NCI-H2171 (cell line): ENCODE measurements at places on chromosomes 11 and 22.

DNA sequence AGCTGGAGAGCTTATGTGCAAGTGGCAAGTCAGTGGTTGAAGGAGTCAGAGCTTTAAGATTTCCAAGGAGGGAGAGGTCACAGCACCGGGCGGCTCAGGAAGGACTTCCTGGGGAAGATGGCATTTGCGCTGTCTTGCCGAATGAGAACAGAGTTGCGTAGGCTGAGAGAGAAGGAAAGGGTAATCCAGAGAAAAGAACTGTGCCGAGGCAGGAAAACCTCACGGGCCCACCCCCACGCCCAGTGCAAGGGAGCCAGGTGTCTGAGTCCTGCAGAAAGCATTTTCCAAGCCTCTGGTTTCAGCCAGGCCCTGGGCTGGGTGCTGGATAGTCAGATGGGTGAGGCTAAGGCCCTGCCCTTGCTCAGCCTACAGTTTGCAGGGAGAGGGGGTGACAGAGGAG, 3.2 kb upstream of the AP1B1 start:
- DNase-seq: no peak

DNA sequence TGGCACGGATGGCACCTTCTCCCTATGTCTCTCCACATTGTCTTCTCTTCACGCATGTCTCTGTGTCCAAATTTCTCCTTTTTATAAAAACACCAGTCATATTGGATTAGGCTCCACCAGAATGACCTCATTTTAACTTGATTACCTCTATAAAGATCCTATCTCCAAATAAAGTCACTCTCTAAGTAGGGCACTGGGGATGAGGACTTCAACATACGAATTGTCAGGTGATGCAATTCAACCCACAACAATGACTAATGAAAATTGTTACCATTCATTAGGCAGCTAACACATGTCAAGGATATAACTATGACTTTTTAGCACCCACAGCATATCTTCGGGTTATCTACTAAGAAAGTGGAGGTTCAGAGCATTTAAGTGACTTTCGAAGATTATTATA, 55.5 kb upstream of the USP47 start:
- no peak for DNase-seq

- no peak for DNase-seq
These were observed 42.6 kb downstream of the ST14 start for GRCh38 chr11:130202009-130202817.

- no peak for DNase-seq
These were observed 539.6 kb upstream of the LRRC4C start for GRCh38 chr11:41999066-41999465.

DNA sequence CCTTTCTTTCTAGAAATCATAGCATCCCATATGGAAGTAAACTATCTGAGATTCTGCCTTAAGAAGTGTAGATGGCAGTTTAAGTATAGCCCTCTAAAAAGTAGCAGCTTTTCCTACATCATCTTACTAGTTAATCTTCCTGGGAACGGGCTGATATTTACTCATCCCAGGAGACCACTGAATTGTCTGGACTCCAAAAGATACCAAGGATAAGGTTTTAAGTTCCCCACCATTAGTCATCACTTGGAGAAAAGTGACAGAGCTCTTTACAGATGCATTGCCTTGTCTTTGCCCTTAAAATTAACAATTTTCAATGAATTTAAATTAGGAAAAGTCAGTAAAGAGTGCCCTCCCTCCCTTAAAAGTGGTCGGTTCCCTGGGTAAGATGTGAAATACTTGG, 129.5 kb downstream of the MAML2 start:
- no peak for DNase-seq

GRCh38 chr11:119672597-119672996, 56.4 kb downstream of the NECTIN1 start:
- DNase-seq: no peak

- no peak for DNase-seq
These were observed 2.4 kb downstream of the CHEK1 start for GRCh38 chr11:125627236-125627910.

DNA sequence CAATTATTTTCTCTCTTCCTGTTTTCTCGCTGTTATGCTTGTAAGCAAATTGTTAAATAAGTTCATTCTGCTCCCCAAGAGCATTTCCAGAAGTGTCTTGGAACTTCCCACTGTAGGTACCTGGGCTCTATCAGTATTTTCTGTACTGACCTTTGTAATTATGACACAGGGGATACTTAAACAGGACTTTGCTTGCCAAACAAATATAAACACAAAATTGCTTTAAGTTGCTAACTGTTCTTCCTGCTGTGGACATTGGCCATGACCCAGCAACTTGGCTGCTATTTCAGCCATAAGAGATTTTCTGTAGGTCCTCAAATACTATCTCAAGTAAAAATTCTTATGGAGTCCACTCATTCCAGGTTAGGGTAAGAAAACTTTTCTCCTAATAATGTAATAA, 30.1 kb downstream of the SYT9 start:
- no peak for DNase-seq

DNA sequence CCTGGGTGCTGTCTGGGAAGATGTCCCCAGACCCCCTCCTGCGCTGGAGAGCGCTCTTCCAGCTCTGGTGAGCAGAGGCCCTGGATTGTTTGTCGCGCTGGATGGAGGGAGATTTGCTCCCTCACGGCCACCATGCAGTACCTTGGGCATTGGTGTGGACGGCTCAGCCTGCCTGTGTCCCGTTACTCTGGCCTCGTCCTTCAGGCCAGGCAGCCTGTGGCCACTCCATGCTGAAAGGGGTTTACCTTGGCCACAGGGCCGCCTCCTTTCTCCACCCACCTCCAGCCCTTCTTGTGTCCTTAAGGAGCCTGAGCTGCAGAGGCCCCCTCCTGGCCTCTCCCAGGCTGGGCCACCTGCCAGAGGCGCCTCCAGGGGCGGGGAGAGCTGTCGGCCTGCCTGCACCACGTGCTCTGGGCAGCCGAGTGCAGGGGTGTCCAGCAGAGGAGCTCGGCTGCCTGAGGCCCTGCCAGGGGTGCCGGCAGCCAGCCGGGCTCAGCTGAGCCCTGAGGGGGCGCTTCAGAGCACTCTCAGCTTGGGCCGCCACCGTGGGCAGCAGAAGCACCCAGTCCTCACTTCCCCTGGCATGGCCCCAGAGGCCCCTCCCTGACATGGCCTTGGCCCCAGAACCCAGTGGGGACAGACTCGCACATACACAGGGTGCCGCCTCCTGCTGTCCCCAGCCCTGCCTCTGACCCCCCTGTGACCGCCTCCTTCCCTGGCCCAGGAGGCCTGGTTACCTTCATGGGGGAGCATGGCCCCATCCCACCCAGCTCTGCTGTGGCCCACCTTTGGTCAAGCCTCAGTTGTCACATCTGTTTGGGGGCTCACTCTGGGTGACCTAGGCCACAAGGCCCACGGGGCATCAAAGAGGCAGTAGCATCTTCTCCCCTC, 3.4 kb downstream of the CCND1 start:
- peak; percentile 39 for DNase-seq

- DNase-seq: no peak
These were observed 1.9 kb downstream of the ARFGAP3 start for GRCh38 chr22:42855211-42855610.

GRCh38 chr22:39284142-39284980, 35.1 kb downstream of the RPL3 start:
- no peak for DNase-seq

DNA sequence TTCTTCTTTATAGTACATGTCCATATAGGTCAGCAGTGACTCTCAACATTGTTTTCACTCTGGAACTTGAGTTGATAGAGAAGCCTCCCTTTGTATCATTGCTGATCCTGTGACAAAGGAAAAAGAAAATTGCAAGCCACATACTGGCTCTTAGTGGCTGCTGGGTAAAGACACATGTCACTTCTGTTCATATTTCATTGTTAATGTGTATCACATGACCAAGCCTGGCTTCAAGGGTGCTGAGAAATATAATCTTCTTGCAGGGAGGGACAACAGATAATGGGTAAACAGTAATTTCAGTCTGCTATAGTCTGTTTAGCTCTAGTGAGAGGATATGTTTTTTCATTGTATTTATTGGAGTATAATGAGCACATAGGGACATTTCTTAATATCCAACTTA, 173.3 kb downstream of the PGR start:
- no peak for DNase-seq

DNA sequence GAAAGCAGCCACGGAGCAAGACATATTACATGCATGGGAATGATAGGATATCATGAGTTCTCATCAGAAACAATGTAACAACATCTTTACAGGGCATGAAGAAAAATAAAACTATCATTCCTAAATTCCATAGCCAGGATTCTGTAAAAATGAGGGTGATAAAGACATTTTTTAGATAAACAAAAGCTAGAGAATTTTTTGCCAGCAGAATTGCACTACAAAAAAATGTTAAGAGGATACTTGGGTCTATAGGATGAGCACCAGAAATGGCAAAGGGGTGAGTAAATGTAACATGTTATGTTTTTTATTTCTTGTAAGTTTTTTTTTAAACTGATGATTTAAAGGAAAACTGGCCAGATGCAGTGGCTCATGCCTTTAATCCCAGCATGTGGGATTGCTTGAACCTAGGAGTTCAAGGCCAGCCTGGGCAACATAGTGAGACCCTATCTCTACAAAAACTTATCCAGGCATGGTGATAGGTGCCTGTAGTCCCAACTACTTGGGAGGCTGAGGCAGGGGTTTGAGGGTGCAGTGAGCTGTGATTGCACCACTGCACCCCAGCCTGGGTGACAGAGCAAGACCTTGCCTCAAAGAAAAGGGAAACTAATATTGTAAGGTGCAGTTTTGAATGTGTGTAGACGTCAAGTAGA, 33.2 kb downstream of the TBX1 start:
- no peak for DNase-seq

GRCh38 chr22:50184902-50185374, 775 bp upstream of the TRABD start:
- no peak for DNase-seq

DNA sequence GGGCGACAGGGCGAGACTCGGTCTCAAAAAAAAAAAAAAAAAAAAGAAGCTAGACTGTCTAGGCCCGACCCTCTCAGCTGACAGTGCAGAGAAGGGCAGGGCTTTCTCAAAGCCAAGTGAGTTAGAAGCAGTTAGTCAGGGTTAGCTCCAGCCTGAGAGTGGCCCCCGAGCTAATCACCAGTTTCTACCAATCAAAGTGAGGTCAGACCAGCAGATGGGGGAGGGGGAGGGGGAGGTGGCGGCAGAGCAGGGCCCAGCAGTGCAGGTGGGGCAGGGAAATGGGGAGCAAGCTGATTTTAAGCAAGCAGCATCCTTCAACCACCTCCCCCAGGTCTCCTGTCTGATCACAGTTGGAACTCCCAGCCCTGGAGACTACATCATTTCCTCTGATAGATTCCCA, 55.3 kb upstream of the PRR5 start:
- DNase-seq: no peak

DNA sequence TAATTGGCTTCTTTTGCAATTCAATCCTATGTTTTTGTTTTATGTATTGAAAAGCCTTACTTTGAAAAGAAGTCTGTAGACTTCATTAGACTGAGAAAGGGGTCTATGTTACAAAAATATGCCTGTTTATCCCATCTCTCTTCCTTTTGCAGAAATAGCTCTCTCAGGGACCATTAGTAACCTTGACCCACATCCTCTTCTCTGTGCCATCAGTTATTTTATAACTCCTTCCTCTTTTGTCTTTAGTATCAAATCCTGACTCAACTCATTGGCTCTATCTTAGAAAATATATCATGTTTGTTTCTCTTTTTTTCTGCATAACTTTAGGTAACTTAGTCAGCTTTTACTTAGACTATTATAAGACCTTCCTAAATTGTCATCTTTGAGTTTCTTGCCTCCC, 20.3 kb downstream of the ZC3H12C start:
- DNase-seq: no peak

- DNase-seq: no peak
These were observed 1.3 kb downstream of the LRP5 start for GRCh38 chr11:68313574-68314202.

- DNase-seq: peak; percentile 58
These were observed 141.2 kb upstream of the TIMP3 start for GRCh38 chr22:32660292-32660691.

GRCh38 chr22:26541167-26541819, 29.0 kb upstream of the TFIP11 start:
- no peak for DNase-seq

DNA sequence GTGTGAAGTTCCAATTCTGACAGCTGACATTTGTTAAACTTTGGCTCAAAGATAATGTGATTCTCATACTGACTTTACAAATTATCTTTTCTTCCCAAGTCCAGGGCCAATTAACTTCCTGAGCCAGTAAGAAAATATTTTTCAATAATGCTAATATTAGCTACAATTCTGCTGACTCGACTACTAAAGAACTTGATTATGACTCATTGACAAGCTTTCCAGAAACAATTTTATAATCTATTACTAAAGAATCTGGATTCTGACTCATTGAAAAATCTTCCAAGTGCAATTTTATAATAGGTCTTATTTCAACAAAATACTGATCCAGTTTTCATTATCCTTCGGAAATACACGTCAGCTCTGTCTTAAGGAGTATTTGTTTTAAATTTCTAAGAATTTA, 12.9 kb upstream of the XKR3 start:
- no peak for DNase-seq

DNA sequence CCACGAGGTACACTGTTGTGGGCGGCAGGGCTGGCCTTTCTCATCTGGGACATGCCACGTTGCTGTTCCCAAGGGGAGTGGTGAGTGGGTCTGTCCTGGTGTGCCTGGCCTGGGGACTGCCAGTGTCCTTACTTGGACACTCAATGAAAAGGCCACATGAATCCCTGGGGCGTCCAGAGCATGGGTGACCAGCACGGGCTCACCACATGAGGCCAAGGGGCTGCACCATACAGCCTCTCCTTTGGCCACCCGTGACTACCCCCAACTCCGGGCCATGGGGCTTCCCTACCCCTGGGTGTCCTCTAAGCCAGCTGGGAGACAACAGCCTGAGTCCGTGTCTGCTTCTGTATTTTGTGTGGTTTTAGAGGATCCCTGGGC, 20.2 kb upstream of the TXNRD2 start:
- no peak for DNase-seq

DNA sequence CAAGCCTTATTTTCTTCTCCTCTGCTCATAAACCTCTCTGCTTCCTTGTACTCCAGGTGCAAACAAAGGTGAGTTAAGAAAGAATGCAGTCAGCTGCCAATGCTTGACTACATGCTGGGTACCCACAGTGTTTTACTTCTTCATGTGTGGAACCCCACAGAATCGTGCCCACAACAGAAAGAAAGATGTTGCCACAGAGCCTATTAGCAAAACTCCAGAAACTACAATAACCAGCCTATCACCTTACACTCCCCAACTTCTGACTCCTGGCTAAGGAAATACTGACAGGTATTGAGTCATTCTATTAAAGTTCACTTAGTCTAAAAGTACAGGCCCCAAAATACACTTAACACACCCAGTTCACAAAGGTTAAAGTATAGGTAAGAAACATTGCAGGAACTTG, 56.9 kb upstream of the CCDC89 start:
- no peak for DNase-seq
